ENCODE measurements at places on chromosomes 13 and 19.

DNA sequence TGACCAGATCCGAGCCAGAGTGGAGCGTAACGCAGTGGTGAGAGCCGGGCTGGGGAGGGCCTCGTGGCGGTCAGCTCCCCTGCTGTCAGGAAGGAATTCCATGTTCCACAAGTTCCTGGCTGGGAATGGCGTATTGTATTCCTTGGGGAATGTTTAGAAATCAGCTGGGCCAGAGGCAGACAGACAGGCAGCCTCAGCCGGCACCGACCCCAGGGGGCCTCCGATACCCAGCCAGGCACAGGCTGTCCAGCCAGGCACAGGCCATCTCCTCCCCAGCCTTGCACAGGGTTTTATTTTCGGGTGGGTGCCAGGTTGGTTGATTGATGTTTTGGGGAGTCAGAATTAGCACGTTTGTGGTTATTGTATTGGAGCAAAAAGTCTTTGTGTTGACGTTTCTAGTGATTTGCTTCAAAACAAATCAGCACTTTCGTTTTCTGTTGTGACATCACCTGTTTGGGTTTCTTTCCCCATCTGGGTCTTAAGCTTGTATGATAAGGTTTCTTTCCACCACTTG, 126.6 kb upstream of the MCF2L start:
- no peak for DNase-seq

DNA sequence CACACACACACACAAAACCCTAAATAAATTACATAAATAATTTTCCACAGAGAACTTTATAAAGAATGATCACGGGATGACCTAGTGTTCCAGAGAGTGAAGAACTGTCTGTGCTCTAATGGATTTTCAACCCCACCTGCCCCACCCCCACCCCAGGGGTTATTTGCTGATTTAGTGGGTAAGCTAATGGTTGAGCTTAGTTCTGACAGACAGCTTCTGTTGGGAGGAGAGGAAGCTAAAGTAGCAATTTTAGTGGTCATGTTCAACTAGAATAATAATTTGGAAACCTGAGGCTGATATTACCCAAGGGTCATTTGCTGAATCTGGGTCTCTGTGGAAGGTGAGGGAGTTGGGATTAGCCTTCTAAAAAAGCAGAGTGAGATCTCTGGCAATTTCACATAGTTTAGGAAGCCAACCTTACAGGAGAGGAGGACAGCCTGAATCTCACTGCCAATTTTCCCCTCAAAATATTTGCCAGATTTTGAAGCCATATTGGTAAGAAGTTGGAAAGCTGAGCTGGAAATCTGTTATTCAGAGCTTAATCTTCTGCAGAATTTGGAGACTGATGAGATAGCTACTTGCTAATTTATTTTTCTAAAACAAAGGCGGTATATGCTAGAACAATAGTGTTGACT, 68.7 kb downstream of the POSTN start:
- DNase-seq = no peak

DNA sequence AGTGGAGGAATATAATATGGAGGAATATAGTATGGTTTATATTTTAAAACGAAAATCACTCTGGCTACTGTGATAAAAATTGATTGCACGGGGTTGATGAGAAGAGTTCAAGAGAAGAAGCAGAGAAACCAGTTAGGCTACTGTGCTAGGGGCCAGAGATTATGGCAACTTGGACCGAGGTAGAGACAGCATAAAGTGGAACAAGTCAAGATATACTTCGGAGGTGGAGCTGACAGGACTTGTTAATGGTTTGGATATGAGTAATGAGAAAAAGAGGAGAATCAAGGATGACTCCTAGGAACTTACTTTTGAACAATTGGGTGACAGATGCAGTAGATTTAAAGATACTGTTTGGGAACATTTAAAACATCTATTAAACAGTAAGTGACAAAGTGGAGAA, 6.6 kb upstream of the WDFY2 start:
- DNase-seq = no peak

- no peak for DNase-seq
Measured at GRCh38 chr13:108833531-108833930, 204.1 kb downstream of the MYO16 start.

DNA sequence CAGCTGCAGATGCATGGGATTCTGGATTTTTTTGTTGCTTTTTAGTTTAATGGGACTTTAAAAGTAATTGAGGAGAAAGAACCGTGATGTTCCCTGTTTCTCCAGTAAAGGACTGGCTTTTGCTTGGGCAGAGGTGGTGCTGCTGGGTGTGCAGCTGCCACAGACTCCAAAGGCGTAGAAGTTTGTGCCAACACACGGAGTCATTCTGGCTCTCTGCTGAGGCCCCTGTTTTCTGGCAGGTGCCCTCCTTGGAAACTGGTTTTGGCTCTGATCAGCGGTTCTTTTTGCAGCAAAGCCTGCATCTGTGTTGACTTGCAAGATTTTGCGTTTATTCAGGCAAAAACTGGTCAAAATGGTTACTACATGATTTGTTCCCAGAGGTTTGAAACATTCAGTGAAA, 16.0 kb upstream of the QTRT1 start:
- no peak for DNase-seq

DNA sequence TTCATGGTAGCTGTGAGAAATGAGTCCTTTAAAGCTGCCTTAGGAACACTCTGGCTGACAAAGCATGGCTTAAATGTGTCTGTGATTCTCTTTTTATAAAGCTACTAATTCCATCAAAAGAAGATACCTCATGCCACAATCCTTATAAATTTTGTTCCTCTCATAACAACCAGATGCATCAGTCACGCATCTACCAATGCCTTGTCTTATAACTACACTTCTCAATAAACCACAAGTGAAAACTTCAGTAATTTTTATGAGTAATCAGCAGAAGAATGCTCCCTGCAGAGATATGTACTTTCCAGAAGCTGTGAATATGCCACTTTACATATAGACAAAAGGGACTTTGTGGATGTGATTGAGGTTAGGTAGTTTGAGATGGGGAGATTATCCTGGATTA, 147.8 kb downstream of the SUCLA2 start:
- no peak for DNase-seq

GRCh38 chr13:30364876-30365275, 57.4 kb upstream of the UBE2L5 start:
- no peak for DNase-seq

GRCh38 chr19:45418802-45419201, 4.9 kb downstream of the ERCC1 start:
- no peak for DNase-seq
